ENCODE measurements at places on chromosomes 1 and 21.

- DNase-seq: no peak
Measured at GRCh38 chr1:43058545-43059360, 100.1 kb upstream of the SLC2A1 start.

GRCh38 chr1:246482805-246483568 lies 24.1 kb downstream of the SMYD3 start:
- no peak for DNase-seq

GRCh38 chr1:117683571-117684285 lies 77.9 kb downstream of the TENT5C start:
- DNase-seq: no peak

GRCh38 chr1:154546264-154547063 lies 12.0 kb downstream of the UBE2Q1 start:
- peak; percentile 56 for DNase-seq

GRCh38 chr1:2174348-2175054 lies 20.1 kb downstream of the FAAP20 start:
- peak; percentile 42 for DNase-seq

- DNase-seq: no peak
Measured at GRCh38 chr1:246658567-246658966, 65.6 kb upstream of the SCCPDH start.

DNA sequence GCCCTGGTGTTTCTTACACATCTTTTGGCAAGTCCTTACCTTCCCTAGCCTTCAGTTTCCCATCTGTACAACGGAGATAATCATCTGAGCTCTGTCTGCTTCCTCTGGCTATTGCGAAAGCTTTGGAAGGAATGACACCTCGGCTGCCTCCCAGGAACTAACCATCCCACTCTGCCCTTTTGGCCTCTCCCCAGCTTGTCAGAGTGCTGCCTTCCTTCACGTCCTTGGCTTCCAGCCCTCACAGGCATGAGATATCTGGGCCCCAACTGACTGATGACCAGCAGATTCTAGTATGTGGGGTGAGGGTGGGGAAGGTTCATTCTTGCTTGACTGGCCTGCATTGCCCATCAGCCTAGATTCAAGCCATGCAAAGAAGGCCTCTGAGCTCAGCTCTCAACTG lies 253.1 kb upstream of the FGGY start:
- DNase-seq: no peak

DNA sequence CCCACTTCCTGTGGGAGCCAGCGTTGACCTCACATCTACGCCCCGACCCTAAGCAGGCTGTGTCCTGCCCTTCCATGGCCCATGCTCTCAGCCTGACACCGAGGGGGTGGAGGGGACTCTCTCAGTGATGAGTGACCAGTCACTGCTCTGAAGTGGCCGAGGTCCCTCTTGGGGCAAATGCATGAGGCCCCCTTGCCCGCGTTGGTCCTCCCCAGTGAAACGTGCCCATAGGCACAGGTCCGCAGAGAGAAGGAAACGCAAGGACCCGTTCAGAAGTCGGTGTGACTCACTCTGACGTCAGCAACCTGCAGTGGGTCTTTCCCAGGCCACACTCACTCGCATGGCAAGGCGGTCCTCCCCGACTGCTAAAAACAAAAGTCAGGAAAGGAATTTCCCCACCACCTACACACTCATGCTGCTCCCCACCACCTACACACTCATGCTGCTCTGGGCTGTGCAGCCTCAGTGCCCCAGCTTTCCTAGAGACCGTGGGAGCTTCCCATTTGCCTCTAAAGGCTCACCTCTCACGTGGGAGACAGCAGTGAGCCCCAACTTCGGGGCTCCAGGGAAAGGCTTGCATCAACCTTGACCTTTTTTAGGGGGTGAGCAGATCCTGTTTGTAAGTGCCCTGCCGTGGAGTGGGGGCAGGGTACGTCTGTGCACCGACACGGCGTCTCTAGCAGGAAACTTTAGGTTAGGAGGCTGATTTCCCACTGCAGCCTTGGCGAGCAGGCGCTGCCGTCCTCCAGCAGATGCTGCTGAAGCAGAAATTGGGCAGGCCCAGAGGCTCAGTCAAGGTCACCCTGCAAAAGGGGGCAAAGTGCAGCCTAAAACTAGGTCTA lies 11.4 kb downstream of the UBASH3A start:
- peak; percentile 91 for DNase-seq

DNA sequence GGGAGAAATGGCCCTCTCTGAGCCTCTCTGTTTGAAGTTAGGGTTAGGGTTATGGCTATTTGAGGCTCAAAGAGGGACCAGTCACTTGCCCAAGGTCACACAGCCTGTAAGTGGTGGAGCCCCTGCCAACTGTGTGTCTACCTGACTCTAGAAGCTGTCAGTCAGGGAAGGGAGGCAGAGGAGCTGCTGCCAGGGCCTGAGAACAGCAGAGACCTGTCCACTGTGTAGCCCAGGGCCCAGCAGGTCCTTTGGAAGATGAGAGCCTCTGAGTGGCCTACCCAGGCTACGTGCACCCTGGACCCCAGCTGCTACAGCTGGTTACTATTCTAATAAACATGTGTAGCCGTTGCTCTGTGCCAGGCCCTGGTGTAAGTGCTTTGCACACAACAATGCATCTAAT lies 15.1 kb upstream of the EDN2 start:
- no peak for DNase-seq

GRCh38 chr21:45283035-45283610 lies 4.6 kb downstream of the POFUT2 start:
- DNase-seq: no peak

DNA sequence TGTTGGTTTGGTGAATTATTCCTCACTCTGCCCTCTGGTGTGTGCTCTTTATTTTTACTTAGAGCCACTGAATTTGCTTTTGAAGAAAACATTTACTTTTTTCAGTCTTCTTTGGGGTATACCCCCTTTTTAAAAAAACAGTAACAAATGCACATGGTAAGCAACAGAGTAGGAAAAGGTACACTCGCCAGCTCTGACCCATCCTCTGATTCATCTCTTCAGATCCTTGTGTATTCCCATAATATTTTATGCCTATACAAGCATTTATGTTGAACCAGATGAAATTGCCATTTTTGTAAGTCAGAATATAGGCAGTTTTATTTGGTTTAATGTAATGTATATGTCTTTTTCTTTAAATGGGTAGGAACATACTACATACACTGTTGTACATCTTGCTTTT lies 28.3 kb downstream of the TTC3 start:
- DNase-seq: no peak

DNA sequence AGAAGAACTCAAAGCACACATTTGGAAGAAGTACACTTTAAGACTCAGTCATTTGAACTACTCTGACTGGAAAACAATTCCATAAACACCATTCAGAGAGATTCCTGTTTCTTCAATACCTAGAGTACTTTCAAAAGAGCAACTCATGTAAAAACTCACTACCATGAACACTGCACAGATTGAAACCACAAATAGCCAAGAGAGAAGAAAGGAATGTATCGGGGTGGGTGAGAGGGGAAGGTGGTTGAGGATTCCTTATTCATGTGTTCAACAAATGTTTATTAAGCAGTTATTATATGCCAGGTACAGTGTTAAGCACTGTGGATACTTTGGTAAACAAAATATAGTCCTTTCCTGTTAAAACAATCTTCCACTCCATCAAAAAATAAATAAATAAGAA lies 64.7 kb downstream of the NRIP1 start:
- DNase-seq: no peak

DNA sequence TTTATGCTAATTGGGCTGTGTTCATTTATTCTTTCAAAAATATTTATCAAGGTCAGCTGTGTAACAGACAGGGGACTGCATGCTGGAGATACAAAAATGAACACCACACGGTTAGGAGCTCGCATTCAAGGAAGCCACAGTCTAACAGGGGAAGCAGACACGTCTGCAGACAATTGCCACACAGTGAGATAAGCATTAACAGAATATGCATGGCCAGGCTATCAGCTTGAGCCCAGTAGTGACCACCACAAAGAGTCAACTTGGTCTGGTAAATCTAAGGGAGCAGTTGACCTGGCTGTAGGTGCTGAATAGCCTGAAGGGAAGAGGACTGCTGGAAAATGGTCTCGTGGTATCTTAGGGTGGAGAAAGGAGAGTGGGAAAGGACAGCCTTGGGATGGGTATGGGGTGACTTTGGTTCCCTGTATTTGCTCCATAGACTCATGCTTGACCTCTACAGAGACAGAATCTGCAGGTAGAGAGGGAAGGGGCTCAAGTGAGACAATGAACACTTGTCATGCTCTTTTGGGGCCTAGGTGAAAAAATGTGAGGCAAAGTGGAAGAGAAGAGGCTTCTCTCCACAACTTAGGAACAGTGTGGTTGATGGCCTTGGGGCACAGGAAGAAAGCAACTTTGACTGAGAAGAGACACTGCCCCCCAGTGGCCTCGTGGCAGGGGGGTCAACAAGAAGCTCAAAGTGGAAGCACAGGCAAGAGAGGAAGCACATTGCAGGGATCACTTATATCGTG lies 7.6 kb upstream of the NPL start:
- DNase-seq: peak; percentile 68

DNA sequence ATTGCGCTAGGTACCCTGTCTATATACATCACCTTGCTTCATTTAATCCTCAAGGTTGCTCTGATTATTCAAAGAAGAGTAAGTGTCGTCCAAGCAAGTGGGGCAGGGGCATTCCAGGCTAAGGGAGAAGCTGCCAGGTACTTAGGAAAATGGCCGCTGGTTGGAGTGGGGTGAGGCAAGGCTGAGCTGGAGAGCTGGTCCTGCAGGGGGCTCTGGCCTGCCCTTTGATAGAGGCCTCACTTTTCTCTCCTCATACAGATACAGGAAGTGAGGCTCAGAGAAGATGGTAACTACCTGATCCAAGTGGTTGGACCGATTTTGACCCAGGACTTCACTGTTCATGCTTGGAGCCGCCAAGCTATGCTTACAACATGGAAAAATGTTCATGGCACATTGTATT lies 86.9 kb upstream of the ZBTB40 start:
- no peak for DNase-seq

- DNase-seq: no peak
Measured at GRCh38 chr1:236303675-236304074, 21.9 kb upstream of the ERO1B start.

Measured in CD4-positive, alpha-beta T cell treated with Interleukin-21 for 1 hour (primary cell).